T-helper 1 cell treated with Interleukin-12 subunit alpha and Interleukin-12 subunit beta and Interleukin-4 antibody, amounts not matched to agents 30 ng/mL and 1 ng/mL, for 36 hours (primary cell): ENCODE measurements at places on chromosomes 5 and 9. TPM values are rescaled to one million over a fixed set of nuclear protein-coding genes. Genes with fewer than 3 reads are reported as not detected.

The IFNA2 gene
- total RNA-seq = not detected in 2 replicates

The CSF1R gene
- 0.15 and 0.59 TPM in 2 replicates for total RNA-seq

The HRH2 gene
- 39.3 and 39.8 TPM in 2 replicates for total RNA-seq

The OR4F3 gene
- not detected in 2 replicates for total RNA-seq

The CARD9 gene
- total RNA-seq = 1.3 and 1.6 TPM in 2 replicates

The ZNF366 gene
- not detected in 2 replicates for total RNA-seq

The KCNV2 gene
- not detected in 2 replicates for total RNA-seq

The RHOBTB3 gene
- 0.37 and 0.54 TPM in 2 replicates for total RNA-seq

The TAL2 gene
- not detected in 2 replicates for total RNA-seq

The RETREG1 gene
- total RNA-seq = 32.1 and 39.9 TPM in 2 replicates

The RFESD gene
- 2.6 and 3.0 TPM in 2 replicates for total RNA-seq

The DOLK gene
- total RNA-seq = 11.4 and 13.1 TPM in 2 replicates

The RNF183 gene
- 0.34 TPM in 1 of 2 replicates, not detected in the other for total RNA-seq

The DUSP1 gene
- 5.2 and 5.3 TPM in 2 replicates for total RNA-seq

The NR5A1 gene
- total RNA-seq = not detected in 2 replicates

The FSTL4 gene
- total RNA-seq = not detected in 2 replicates

The GKAP1 gene
- 2.5 and 3.0 TPM in 2 replicates for total RNA-seq

The MFAP3 gene
- 28.6 and 30.4 TPM in 2 replicates for total RNA-seq

The SLC36A2 gene
- total RNA-seq = not detected in 2 replicates

The RC3H2 gene
- total RNA-seq = 52.6 and 54.5 TPM in 2 replicates

The FGF1 gene
- total RNA-seq = not detected in 2 replicates

The PHF24 gene
- not detected in 2 replicates for total RNA-seq

The TSSK1B gene
- total RNA-seq = not detected in 2 replicates

The SOHLH1 gene
- total RNA-seq = not detected in 2 replicates

The REEP5 gene
- 97.4 and 100 TPM in 2 replicates for total RNA-seq

The CCDC112 gene
- 0.66 and 0.88 TPM in 2 replicates for total RNA-seq

The GABRA1 gene
- not detected in 2 replicates for total RNA-seq

The ITGA1 gene
- 8.3 and 11.3 TPM in 2 replicates for total RNA-seq

The SHROOM1 gene
- 3.9 and 4.2 TPM in 2 replicates for total RNA-seq

The SLC1A3 gene
- total RNA-seq = not detected in 2 replicates

The TMEM267 gene
- 15.0 and 15.7 TPM in 2 replicates for total RNA-seq

The HTR4 gene
- total RNA-seq = not detected in 2 replicates

The PCDHB8 gene
- total RNA-seq = not detected in 2 replicates

The SLC25A46 gene
- 52.7 and 55.8 TPM in 2 replicates for total RNA-seq

The RMND5B gene
- total RNA-seq = 20.3 and 24.4 TPM in 2 replicates

The SPINK7 gene
- total RNA-seq = not detected in 2 replicates

The TRIO gene
- 9.6 and 12.9 TPM in 2 replicates for total RNA-seq

The DPP7 gene
- 251 and 260 TPM in 2 replicates for total RNA-seq

The HK3 gene
- 0.32 and 1.1 TPM in 2 replicates for total RNA-seq

The FBP2 gene
- not detected in 2 replicates for total RNA-seq

The SCGB3A2 gene
- total RNA-seq = not detected in 2 replicates

The TAF1L gene
- total RNA-seq = 0.02 TPM in 1 of 2 replicates, not detected in the other

The GRM6 gene
- not detected in 2 replicates for total RNA-seq

The NIPAL4 gene
- total RNA-seq = 0.54 and 1.0 TPM in 2 replicates
